NAMALWA (cell line): ENCODE measurements at places on chromosomes 12 and 14.

- DNase-seq = no peak
Observed at GRCh38 chr14:67492538-67492937, 4.0 kb upstream of the TMEM229B start.

- peak; percentile 69 for DNase-seq
Observed at GRCh38 chr12:101490286-101490920, 15.3 kb downstream of the SPIC start.

DNA sequence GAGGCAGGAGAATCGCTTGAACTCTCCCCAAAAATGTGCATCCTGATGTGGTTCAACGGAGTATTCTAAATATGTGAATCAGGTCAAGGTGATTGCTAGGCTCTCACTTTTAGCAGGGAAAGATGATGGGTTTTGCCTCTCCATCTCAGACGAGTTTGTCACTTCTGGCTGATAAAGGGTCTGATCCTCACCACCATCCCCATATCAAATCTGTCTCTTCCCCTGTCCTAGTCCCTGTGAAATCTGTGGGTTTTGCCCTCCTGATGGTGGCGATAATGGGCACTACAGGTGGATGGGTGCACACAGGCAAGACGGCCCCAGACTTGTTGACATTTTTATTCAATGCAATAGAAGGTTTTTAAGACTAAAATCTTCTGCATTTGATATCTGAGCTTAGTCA, 384.6 kb downstream of the GLT1D1 start:
- peak; percentile 3 for DNase-seq

DNA sequence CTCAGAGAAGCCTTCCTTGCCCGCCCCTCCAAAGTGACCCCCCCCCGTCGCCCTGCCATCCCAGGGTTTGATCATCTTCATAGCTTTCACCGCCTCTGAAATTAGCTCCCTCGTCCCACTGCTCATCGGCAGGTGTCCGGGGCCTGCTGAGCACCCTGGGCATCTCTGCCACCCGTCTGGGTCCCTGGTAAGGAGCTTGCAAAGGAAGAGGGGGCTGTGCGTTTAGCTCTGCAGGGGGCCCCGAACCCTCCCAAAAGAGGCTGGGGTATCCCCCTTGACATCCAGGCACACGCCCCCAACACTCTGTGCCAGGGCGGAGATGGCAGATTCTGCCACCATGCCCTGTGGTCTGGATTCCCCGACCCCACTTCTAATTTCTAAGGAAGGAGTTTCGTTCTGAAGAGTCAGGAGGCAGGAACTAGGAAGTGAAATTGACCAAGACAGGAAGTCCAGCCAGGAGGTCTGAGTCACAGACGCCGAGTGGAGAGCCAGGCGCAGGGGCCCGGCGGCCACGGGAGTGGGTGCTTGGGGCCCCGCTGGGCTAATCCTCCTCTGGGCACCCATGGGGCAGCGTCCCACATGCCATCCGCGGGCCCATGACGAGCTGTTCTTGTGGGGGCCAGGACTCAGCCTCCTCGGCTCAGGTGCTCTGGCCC, 95.7 kb downstream of the RFLNA start:
- DNase-seq = peak; percentile 37

DNA sequence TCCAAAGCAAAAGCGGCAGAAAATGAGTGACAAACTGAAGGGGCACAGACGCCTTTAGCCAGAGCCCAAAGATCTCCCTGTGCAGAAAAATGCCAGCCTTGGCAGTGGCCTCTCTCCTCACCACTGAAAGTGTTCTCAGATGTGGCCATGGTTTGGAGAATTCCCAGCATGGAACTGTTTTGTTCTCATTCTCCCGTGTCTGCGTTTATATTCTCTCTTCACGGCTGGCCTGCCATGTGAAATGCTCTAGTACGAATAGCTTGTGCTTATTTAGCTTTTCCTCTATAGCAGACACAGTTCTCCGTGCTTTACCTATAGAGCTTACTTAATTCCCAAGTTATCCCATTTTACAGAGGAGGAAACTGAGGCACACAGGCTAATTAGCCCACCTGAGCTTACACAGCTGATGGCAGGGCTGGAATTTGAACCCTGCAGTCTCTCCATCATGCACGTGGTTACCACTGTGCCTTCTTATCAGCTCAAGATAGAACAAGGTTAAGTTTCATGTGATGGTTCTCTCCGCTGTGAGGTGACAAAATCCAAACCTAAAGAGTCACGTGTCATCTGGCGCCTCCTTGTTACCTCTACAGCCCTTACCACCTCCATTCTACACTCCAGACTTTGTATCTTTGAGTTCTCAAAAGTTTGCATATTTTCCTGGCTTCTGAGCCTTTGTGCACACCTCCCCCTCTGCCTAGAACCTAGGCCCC, 141.6 kb downstream of the GCH1 start:
- DNase-seq = no peak

DNA sequence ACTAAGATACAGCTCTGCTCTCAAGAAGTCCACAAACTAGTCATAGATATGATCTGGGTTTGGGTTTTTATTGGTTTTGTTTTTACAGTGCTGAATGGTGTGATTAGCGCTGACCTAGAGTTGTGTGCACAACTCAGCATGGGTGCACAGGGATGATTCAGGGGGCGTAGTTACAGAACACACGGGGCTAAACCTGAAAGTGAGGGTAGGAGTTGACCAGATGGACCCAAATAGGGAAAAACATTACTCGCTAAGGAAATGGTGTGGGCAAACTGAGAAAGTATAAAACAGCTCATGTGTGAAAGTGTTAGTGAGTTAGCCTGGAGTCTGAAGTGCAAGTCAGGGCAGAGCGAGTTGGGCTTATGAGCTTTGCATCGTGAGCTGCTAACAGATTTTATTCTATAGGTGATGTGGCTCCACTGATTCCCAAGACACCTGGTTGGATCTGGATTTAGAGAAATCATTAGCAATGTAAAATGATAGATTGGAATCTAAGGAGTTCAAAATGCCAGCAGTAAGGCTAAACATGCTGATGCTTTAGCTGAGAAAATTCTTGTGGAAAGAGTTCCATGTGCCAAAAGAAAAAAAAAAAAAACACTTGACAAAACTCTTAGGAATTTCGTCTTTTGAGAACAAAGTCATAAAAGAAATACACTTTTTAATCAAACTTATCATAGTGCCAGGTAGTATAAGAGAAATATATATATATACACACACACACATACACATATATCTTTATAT, 134.9 kb downstream of the SLC5A8 start:
- DNase-seq = no peak
